ENCODE measurements at places on chromosomes 3 and 15. TPM values are rescaled to one million over a fixed set of nuclear protein-coding genes. Genes with fewer than 3 reads are reported as not detected.

The TMEM108 gene
- 0.41 TPM for total RNA-seq

The PIF1 gene
- 38.6 TPM for total RNA-seq

The C3orf80 gene
- total RNA-seq = 0.05 TPM

The WDR5B gene
- total RNA-seq = 5.5 TPM

The SNX33 gene
- total RNA-seq = 17.0 TPM

The MFGE8 gene
- total RNA-seq = 1,799 TPM

All from Panc1 (cell line).